D341Med (cell line): ENCODE measurements at places on chromosomes 7 and 10.

DNA sequence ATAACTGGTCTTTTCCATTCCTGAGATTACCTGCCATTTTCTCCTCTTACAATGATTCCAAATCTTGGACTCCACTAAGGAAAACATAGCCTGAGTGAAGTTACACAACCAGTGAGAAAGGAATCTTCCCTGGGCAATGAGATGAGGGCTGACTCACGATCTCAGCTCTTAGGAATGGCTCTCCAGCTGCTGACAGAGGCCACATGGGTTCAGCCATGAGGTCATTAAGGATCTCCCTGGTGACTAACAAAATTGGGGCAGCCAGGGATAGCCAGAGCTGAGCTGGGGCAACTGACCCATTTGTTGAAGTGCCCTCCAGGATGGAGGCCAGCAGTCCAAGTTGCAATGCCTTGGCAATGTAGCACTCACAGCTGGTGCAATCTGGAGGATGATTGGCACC lies 78.7 kb upstream of the MKLN1 start:
- DNase-seq, result no peak

GRCh38 chr10:8485032-8485431 lies 430.5 kb downstream of the GATA3 start:
- DNase-seq, result no peak

- no peak for DNase-seq
Observed at GRCh38 chr7:30027065-30027456, 559 bp upstream of the FKBP14 start.

DNA sequence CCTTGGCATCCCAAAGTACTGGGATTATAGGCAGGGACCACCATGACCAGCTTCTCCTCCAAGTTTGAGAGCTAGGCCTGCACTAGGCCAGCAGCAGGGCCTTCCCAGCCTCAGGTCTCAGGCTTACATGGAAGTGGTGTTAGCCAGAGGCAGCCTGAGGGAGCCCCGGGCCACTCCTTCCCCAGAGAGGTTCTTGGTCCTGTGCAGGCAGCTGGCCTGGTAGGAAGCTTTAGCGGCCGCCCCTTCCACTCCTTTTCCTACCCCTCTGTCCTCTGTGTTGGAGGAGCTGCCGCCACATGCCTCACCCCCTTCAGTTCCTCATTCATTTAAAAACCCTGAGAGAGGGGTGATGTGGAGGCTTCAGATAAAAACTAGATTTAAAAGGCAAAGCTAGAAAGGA lies 40.3 kb downstream of the TSPAN15 start:
- DNase-seq, result no peak

DNA sequence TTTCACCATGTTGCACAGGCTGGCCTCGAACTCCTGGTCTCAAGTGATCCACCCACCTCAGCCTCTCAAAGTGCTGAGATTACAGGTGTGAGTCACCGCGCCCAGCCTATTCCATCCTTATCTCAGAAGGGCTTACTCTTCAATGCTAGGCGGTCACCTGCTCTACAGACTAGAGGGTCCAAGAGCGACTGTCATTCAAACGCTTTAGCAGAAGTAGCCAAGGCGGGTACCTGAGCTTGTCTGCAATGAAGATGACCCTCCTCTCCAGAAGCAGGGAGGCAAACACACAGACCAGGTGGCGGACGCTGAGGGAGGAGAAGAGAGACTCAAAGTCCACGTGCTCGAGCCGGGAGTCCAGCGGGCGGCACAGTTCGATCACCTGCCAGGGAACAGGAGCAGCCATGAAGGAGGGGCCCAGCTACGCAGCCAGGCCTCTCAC lies 65.1 kb upstream of the MKRN1 start:
- DNase-seq, result no peak

DNA sequence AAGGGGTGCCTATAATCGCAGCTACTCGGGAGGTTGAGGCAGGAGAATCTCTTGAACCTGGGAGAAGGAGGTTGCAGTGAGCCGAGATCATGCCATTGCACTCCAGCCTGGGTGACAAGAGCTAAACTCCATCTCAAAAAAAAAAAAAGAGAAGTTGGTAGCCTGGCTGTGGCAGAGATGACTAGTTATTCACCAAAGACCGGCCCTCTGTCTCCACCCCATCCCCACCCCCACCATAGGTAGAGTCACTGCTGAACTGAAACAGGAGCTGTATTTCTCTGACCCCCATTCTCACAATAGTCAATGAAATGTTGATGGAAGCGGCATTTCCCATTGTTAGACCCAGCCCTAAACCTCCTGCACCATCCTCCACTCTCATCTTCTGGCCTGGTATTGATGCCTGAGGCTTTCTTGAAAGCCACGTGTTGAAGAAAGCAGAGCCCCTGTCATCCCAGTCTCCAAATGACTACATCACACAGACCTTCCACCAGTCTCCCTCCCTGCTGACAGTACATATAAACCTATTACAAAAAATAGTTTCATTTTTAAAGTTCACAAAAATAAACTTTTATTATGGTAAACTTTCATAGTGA lies 9.4 kb upstream of the PIK3CG start:
- no peak for DNase-seq

DNA sequence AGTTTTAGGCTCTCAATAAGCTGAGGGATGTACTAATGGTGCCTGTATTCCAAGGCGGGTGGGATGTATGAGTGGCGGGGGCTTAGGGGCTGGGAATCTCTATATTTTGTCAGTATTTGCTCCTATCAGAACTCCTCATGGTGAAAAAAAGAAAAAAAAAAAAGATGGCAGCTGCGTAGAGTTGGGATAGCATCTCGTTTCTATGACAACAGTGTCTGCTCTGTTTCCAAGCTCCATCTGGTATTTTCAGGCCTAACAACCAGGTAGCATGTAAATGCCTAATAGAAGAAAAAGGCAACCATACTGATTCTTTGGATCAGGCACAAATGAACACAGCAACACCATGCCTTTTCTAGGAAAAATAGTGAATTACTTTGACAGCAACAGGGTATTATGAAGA lies 11.7 kb upstream of the CCDC172 start:
- DNase-seq, result no peak

- no peak for DNase-seq
Observed at GRCh38 chr7:32583791-32584190, 88.5 kb downstream of the AVL9 start.

- no peak for DNase-seq
Observed at GRCh38 chr10:34489973-34490745, 324.9 kb downstream of the PARD3 start.

DNA sequence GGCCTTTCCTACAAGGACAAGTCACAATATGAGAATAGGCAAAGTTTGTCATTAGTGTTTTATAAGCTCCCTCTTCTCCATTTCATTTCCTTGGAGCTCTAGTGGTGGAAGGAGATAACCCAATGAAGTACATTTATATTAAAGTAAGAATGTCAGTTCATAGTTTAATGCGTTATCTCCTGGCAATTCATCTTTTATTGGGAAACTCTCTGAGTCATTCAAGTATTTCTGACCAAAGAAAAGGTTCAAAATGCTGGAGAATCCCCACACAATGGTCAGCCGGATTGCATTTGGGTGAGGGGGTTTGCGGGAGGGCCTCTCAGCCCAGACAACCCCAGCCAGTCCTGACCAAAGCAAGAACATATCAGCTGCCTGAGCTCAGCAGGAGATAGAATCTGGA lies 321.5 kb upstream of the NRP1 start:
- DNase-seq, result no peak

DNA sequence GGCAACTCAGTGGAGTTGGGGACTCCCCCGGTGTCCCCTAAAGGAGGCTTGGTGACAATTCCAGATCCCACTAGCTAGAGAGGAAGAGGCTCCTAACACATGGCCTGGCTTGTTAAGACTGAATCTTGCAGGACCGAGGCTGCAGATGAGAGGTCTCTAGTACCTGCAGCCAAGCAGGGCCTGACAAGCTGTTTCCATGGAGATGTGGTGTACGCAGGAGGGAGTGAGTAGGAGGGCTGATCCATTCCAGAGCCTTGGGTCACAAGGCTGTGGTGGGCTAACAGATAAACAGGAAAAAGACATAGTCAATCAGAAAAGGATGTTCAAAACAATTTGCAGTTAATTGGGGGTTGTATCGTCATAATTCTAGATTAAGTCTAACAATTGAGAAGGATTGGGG lies 77.3 kb upstream of the MKLN1 start:
- DNase-seq, result no peak

DNA sequence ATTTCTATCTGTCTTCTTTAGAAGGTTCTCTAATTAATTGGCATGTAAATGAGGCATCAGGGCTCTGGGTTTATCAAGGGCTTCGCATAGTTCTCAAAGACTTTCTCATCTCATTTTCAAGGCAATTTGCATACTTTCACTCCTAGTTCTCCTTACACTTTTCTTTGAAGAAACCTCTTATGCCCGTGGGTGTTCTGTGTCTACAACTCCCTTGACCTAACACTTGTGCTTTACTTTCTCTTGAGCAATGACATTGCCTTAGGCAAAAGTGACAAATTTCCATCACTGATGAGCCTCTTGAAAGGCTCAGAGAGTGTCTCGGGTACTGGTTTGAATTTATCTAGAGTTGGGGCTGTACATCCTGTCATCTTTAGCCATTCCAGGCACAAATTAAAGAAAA lies 74.7 kb upstream of the ITPRID1 start:
- DNase-seq, result no peak

- DNase-seq, result no peak
Observed at GRCh38 chr10:64977915-64978314, 1456.7 kb downstream of the REEP3 start.

- DNase-seq, result no peak
Observed at GRCh38 chr10:29987471-29987870, 71.9 kb downstream of the JCAD start.

GRCh38 chr10:36313142-36313541 lies 671.0 kb upstream of the FZD8 start:
- no peak for DNase-seq

DNA sequence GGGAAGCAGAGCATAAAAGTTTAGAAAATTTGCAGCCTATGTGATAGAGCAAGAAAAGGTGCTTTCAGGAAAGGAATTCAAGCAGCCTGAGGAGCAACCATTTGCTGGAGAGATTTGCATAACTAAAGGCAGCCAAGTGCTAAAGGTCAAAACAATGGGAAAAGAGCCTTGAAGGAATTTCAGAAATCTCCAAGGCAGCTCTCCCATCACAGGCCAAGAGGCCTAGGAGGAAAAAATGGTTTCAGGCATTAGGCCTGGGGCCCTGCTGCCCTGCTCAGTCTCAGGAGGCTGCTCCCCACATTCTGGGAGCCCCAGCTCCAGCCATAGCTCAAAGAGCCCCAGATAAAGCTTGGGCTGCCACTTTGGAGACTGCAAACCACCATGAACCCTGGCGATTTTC lies 95.9 kb upstream of the UNC5B start:
- DNase-seq, result no peak

- DNase-seq, result no peak
Observed at GRCh38 chr10:88270871-88271713, 312.0 kb downstream of the RNLS start.

DNA sequence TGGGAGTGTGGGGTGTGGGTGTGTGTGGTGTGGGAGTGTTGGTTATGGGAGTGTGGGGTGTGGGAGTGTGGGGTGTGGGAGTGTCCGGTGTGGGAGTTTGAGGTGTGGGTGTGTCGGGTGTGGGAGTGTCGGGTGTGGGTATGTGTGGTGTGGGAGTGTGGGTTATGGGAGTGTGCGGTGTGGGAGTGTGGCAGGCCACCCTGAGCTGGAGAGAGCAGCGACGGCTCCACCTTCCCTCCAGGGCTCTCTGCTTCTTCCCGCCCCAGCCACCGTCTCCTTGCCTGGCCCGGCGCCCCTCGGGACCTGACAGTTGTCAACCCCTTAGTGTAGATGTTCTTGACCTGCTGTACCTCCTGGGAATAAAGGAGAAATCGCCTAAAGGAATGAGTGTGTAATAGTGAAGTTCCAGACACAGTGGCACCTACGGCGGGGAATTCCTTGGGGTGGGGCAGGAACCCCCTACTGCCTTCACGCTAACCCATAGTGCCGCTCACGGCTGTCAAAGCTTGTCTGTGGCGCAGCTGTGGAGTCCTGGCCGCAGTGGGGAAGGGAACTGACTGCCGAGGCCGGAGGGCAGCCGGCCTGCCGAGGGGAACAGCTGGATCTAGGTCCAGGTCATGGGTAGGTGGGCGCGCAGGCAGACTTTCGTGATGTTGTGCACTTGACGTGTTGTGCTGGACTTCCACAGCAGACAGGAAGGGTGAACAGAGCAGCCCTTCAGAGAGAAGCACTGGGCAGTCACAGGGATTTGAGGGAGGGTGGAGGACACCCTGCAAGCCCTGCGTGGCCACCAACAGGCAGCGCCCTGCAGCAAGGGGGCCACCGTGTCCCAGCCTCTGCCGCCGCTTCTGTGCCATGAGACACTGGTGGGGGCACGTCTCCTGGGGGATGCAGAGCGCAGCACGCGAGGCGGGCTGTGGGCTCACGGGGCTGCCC lies 49.0 kb upstream of the EN2 start:
- DNase-seq, result no peak

- DNase-seq, result no peak
Observed at GRCh38 chr10:24804956-24805355, 81.3 kb upstream of the ARHGAP21 start.

GRCh38 chr10:111116211-111116610 lies 39.4 kb downstream of the ADRA2A start:
- no peak for DNase-seq

GRCh38 chr7:34160261-34160752 lies 255.0 kb downstream of the BMPER start:
- no peak for DNase-seq

GRCh38 chr7:53993224-53993623 lies 549.0 kb upstream of the VSTM2A start:
- DNase-seq, result no peak

GRCh38 chr7:30276203-30276900 lies 8.0 kb upstream of the ZNRF2 start:
- peak; percentile 71 for DNase-seq

DNA sequence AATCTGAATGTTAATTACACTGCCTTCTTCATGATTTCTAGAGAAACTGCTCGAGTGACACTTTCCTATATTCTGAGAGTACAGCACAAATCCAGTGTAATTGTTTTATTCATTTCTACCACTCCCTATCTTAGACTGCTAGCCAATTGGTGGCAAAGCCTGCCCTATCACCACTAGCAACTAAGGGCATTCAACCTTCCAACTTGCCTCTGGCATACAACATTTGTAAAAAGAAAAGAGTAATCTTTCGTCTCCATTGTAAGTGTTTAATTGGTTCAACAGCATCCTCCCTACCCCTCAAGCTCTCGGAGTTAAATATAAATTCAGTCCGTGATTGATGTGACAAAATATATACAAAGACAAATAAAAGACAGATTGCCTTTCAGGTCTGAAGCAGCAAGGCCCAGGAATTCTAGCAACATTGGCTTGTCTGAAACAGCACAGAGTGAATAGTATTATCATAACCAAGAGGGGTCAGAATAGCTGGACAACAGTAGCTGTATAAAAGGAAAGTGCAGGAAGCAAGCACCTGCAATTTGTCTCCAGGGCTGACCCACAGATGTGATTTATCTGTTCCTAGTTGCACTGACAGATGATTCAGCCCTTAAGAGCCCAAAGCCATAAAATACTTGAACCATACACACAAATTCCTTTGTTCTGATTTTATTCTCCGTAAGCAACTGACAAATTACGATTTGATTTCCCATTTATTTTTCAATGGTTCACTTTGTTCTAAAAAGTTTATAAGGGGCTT lies 47.6 kb upstream of the ANKRD1 start:
- peak; percentile 24 for DNase-seq

GRCh38 chr7:99767662-99768061 lies 16.3 kb downstream of the CYP3A4 start:
- DNase-seq, result no peak

GRCh38 chr10:69851306-69851705 lies 49.6 kb downstream of the COL13A1 start:
- DNase-seq, result no peak
